ENCODE measurements at places on chromosomes 2 and 18.

- DNase-seq = no peak
Measured at GRCh38 chr18:69529151-69529550, 128.5 kb downstream of the DOK6 start.

DNA sequence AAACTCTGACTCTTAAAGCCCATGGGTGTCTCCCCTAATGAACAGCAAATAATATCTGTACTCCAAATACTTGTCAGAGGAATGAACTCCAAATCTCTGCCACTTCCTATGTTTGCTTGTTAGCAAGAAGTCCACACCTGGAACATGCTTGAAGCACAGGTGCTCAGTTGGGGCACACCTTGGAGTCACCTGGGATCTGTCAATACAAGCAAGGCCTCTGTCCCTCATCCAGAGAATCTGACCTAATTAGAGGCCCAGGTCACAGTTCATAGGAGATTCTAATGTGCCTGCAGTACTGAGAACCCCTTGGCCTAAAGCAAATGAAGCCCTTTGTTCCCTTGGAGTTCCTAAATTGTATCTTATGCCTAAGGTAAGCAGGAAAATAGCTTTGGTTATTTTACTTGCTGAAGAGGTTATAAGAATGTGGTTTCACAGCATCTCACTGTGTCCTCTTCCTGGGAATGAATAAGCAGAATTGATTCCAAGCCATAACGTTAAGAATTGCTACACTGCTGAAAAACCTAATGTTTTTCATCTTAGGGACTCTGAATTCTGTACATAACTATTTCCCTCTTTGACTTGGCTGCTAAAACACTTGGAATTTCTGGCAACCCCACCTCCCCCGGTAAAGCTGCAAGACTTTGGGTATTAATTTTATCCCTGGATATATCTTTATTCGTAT, 113.4 kb downstream of the PIEZO2 start:
- DNase-seq = no peak

DNA sequence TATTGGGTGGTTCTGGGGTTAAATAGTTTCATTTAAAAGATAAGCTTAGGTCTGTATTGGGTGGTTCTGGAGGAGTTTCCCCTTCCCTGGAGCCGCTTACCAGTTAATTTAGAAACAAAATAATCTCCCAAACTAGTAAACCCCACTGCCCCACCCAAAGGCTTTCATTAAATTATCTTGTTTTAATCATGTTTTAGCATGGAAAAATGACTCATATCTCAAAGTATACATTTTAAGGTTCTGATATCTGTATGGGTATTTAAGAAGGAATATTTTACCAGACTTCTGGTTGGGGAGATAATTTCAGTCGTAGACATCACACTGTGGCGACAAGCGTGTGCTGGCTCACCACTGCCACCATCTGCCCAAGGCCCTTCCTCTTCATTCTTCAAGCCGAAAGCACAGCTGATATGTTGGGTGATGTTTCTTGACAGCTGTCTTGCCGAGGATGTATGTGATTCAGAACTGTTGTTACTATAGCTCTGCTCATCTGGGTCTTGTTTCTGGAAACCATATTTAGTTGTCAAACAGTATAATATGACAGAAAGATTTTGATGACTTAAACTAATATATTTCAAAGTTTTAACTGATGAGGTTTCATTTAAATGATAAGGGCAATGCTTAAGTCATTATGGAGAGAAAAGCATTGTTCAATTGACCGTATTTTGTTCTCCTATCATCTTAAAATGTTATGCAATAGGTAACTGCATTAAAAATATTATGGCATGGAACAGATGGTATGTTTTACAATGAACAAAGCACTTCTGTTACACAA, 5.1 kb downstream of the FIGLA start:
- peak; percentile 54 for DNase-seq

- no peak for DNase-seq
Measured at GRCh38 chr18:78630981-78631510, 348.6 kb upstream of the SALL3 start.

- peak; percentile 10 for DNase-seq
Measured at GRCh38 chr2:8285081-8285480, 396.8 kb upstream of the ID2 start.

DNA sequence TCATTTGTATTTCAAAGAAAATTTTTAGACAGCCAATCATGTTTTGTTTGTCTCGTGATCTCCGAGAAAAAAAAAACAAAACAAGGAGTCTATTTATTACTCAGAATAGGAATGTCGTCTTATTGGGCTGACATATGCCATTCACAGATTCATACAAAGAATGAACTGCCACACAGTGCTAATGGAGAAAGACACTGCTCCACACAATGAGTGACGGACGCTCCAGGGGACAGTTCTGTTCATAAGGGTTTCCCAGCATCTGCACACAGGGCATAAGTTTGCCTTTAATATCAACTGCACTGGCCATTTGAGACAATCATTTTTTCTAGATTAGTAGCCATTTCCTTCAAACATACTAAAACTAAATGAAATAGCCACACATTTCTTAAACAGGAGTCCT, 3.4 kb downstream of the SERTAD2 start:
- no peak for DNase-seq

DNA sequence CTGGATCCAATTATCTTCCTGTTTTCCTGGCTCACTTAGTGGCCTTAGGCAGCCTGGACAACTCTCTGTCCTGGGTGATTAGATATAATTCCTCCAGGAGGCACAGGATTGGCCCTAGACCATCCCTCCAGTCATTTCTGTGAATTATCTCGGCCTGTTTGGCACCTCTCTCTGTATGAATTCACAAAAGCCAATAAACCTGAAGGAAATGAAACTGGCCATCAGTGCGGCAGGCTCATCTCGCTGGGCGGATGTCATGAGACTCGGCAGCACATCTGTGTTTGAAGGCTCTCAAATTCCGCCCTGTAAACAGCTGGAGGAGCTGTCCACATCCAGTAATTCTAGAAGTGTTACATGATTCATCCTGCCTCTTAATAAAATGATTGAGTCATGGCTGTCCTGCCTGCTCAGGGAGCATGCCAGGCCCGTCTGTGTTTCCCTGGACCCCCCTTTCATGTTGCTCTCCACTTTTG, 38.6 kb downstream of the ACOXL start:
- peak; percentile 43 for DNase-seq

GRCh38 chr2:177340158-177340557, 52.4 kb upstream of the AGPS start:
- DNase-seq = no peak

- DNase-seq = no peak
Measured at GRCh38 chr18:32335228-32335627, 135.5 kb downstream of the GAREM1 start.

GRCh38 chr2:11710632-11711353, 35.6 kb upstream of the LPIN1 start:
- peak; percentile 51 for DNase-seq
